NCI-H226 (cell line): ENCODE measurements at places on chromosomes 6 and 20.
A peak's percentile ranks its signal among the peaks of the same experiment; 100 is the strongest.

- no peak for DNase-seq
These were observed 423.6 kb downstream of the HAO1 start for GRCh38 chr20:7516621-7517111.

- no peak for DNase-seq
These were observed 70.0 kb downstream of the PTPRT start for GRCh38 chr20:43119720-43120119.

DNA sequence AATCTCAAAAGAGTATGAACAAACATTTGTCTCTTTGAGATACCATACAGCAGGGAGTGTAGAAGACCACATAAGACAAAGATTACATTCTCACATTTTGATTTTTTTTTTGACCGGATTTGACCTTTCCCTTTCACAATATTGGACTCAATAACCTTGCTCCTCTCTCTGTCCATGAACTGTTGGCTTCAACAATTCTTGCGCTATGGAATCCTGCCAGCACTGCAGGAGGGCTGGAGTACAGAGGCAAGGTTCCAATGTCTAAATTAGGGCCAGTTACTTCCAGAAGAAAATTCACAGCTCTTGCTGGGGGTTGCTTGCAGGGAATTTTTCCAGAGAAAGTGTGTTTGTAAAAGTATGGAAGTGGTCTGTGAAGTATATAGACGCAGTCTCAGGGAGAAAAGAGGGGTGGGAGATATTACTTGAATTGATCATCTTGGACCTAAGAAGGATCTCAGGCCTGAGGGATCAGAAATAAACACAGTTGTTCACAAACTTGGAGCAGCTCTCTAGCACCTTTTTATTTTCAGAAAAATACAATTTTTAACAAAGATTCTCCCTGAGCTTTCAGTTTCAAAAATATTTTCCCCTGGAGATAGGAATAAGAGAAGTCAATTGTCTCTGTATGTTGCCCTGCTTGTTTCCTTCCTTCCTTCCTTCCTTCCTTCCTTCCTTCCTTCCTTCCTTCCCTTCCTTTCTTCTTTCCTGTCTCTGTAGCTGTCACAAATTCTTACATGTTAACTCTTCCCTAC lies 765.9 kb downstream of the BCKDHB start:
- no peak for DNase-seq

DNA sequence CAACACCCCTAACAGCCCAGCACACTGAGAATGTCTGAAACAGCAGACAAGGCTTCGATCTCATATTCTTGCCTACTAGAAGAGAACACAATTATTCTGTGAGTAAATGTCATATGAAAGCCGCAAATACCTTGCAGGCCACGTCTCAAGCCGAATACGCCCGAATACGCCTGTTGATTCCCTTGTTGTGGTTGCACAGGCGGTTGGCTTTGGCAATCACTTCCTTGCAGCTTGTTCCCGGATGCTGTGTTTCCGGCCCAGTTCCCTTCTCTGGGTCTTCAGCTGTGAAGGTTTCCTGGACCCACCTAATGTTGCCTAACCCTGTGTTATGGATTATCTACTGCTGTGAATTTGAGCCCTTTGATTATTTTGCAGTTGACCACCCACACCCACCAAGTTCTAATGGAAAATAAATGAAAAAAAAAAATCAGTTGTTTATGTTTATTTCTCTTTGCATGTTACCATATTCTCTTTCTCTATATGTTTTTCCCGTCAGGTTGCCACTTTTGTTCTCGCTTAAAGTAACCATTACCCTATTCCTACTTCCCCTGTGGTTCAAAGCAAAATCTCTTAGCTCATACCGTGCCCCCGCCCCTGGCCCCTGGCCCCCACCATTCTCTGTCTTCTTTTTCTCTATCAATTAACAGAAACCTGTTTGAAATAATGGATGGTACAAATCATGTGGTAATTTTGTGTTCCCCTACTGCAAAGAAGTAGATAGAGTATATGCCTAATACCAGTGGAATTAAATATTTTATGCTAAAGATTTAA lies 172.4 kb downstream of the ADGB start:
- no peak for DNase-seq

- DNase-seq: no peak
These were observed 22.6 kb upstream of the ELOVL2 start for GRCh38 chr6:11066505-11067347.

DNA sequence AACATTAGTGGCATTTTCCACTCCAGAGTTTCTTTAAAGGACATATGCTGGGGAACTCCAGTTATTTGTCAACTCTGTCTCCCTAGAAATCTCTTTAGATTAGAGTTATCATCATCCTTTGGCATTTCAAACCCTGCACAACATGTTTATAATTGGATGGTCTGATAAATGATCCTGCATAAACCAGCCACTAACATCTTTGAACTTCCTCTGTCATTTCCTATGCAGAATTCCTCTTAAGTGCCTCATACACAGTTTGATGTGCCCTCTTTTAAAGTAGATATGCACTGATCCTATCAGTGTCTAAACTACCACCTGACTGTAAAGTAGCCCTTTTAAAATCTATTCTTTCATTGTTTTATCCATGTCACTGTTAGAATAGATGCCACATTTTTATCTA lies 306.3 kb upstream of the IRAK1BP1 start:
- DNase-seq: peak; percentile 47

DNA sequence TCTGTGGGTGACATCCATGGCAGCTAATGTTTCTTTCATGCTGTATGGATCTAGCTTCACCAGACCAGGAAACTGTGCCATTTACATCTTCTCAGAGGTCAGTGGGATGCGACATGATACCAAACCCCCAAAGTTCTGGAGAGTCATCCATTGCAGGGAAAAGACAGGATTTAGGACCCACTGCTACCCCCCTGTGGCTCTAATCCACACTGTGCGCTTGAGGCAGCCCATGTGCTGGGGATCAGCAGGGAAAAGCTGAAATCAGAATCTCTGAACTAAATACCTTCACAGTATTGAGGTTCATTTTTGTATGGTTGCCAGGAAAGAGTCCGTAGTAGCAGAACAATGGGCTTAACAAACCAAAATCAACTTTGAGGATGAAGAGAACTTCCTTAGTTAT lies 164.4 kb downstream of the TMEM242 start:
- no peak for DNase-seq

- no peak for DNase-seq
These were observed at the start of gene COL21A1 for GRCh38 chr6:56246881-56247653. TSS of gene COL21A1 (minus strand) at chr6:56247580. CDS start at chr6:56182618, 64,962 bp downstream.

GRCh38 chr20:24146231-24146634 lies 157.7 kb upstream of the GGTLC1 start:
- DNase-seq: no peak

GRCh38 chr6:109187399-109188114 lies 92.2 kb downstream of the CEP57L1 start:
- DNase-seq: no peak

- DNase-seq: no peak
These were observed 290.1 kb downstream of the SMOC2 start for GRCh38 chr6:168730931-168731716.

- DNase-seq: no peak
These were observed 8.4 kb upstream of the MRGBP start for GRCh38 chr20:62787866-62788265.

GRCh38 chr6:106546691-106547414 lies 82.4 kb downstream of the RTN4IP1 start:
- peak; percentile 78 for DNase-seq

DNA sequence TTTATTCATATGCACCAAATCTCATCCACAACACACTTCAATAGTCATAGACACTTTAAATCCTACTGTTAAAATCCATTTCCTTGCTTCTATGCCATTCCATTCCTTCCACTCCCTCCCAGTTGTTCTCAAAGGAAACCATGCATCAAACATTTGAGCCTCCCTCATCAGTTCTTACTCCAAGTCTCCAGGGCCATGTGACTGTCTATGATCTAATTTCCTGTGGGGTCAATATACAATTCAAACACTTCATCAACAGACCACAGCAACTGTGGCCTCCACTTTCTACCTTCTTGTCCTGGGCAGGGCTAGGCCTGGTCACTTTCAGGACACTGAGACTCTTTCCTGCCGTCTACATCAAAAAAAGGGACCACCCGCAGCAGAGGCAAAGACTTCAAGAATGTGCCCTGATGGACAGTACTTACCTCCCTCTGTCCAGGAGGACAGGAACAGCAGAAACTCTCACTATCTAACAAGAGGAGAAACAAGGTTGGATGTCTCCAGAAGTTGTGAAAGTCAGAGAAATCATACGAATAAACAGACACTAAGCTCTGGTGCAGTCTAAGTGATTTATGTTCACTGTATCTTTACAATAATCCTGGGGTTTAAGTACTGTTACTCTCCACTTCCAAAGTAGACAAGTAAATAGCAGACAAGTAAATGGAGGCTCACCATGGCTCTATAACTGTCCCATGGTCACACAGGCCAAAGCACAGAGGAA lies 160.2 kb downstream of the QRSL1 start:
- peak; percentile 14 for DNase-seq

- no peak for DNase-seq
These were observed 101.7 kb upstream of the SASH1 start for GRCh38 chr6:148240861-148241477.

DNA sequence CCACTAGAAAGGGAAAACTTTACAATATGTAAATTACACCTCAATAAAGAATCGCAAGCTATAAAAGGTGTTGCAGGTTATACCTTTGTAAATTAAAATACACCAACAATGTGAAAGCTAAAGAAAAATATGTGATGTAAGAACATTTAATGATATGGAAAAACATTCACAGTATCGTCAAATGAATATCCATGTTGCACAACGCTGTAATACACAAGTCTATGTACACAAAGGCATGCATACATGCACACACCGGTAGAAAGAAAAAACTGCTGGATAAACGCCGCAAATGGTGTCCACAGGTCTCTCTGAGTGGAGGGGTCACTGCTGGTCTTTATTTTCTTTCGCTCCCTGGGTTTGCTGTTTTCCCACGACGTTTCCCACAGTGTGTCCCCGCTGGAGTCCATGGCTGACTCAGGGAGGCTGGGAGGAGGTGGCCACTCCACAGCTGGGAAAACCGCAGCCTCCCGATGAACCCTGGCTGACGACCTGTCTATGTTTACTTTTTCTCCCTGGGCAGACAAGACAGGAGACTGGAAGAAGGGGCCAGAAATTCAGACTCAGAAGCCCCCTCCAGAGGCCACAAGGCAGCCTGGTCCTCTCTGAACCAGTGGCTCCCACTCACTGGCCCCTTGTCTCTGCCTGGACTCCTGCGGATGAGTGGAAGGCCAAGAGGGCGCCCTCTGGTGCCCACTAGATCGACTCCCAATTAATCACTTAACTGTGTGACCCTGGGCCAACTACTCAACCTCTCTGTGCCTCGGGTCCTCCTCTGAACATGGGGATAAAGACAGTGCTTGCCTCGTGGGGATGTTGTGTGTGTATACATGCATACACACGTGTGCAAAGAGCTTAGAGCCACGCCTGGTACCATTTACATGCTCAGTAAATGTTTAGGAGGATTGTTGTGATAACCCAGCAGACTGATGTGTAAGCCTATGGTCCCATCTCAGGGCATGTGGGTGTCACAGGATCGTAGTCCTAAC lies 12.8 kb upstream of the BPI start:
- DNase-seq: no peak

- DNase-seq: no peak
These were observed 49.4 kb downstream of the ORC3 start for GRCh38 chr6:87639373-87639772.

DNA sequence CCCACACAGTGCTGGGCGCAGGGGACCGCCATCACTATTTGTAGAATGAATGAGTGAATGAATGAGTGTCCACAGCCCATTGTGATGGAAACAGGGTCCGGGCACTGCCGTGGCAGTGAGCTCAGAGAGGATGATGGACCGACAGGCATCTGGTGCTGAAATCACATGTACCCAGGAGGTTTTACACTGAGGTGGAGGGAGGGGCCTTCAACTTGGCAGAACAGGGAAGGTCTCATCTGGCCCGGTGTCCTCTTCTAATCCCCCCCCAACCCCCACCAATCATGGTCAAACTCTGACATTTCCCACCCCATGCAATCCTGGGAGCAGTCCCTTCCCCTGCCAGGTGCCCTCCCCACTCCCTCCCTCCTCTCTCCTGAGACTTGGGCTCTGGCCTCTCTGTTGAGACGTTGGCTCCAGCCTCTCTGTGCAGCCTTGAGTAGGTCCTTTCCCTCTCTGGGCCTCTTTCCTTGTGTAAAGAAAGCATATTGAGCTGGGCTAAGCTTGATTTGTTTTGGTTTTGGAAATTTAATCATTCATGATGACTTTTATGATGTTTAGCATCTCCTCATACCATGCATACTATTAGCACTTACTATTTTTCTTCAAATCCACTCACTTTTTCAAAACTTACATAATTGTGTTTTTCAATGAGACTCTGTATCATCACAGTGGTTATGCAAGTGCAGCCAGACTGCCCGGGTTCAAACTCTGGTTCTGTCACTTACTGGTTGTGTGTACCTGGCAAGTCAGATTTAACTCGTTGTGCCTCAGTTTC lies 10.8 kb downstream of the KIAA1755 start:
- DNase-seq: no peak

DNA sequence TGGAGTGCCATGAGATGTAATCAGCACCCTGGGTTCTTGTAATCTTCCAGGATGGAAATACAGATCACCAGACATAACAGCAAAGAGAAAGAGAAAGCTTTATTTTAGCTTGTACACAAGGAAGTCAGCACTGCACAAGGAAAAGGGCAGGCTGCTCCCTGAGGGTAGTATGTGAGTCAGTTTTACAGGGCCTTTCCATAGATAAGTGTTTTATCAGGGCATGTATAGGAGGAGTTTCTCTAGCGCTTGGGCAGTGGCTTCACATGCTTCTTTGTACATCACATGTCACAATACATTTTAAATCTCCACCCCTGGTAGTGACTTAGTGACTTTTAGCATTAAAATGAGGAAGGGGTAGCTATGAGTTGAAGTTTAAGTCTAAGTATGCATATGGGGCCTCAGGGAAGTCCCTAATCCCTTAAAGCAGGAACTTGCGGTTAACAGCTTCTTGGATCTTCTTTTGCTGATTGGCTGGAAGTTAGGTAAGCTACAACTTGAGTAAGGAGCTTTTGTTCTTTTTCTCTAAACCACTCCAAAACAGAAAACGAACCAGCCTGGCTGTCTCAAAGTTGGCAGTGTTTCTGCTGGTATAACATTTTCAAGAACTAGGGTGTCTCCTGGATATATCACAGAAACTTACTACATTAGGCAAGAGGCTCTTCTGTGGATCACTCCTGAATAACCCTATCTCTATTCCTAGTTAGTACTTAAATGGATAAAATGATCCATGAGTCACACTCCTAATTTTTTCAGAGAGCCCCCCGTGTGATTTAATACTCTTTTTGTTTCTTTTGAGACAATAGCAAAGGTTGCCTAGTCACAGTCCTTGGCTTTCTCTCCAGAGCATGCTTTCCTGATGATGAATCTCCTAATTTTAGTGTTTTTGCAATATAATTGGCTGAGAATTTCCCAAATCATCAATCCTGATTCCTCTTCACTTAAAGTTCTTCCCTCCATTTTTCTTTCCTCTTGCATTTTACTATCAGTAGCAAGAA lies 60.2 kb downstream of the MRAP2 start:
- no peak for DNase-seq

DNA sequence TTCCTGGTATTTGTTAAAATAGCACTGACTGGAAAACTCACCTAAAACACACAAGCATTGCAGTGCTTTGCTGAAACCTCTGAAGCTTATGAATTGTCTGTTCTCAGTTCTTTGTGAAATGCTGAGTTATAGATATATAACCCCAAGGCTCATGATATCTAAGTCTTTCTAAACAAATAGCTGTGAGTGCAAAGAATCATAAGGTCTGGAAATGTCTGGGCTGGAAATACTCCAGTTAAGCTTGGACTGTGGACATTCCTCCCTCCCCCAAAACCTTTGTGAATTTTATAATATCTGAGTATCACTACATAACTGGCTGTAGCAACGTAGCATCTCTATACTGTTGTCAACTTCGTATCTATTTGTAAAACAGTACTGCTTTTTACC lies 69.1 kb downstream of the CBLN4 start:
- DNase-seq: no peak
